ENCODE measurements at places on chromosomes 4 and X.

GRCh38 chr4:100983426-100983825 lies 363.9 kb downstream of the PPP3CA start:
- DNase-seq, result no peak

GRCh38 chr4:88949605-88950004 lies 107.4 kb downstream of the FAM13A start:
- no peak for DNase-seq

- no peak for DNase-seq
Observed at GRCh38 chr4:53640576-53641453, 49.5 kb upstream of the LNX1 start.

GRCh38 chrX:54495814-54496516 lies at the start of gene FGD1:
Gene FGD1 (minus strand): TSS chrX:54496234. CDS start chrX:54495432, 802 bp downstream.
- peak; percentile 31 for DNase-seq

DNA sequence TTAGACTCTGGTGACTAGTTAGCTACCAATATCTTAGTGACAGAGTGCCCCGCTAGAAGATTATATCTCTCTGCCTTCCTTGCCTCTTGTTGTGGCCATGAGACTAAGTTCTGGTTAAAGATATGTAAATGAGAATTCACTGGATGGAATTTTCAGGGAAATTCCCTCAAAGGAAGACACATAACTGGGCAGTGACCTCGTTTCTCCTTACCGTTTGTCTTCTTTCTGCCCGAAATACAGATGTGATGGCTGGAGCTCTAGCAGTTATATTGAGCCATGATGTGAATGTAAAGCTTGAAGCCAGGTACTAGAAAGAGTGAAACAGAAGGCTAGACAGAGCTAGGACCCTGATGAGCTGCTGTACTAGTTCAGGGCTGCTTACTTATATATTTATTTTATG lies 80.5 kb downstream of the FHDC1 start:
- DNase-seq, result no peak
